GM12864 (cell line): ENCODE measurements at places on chromosomes 12 and 14.

DNA sequence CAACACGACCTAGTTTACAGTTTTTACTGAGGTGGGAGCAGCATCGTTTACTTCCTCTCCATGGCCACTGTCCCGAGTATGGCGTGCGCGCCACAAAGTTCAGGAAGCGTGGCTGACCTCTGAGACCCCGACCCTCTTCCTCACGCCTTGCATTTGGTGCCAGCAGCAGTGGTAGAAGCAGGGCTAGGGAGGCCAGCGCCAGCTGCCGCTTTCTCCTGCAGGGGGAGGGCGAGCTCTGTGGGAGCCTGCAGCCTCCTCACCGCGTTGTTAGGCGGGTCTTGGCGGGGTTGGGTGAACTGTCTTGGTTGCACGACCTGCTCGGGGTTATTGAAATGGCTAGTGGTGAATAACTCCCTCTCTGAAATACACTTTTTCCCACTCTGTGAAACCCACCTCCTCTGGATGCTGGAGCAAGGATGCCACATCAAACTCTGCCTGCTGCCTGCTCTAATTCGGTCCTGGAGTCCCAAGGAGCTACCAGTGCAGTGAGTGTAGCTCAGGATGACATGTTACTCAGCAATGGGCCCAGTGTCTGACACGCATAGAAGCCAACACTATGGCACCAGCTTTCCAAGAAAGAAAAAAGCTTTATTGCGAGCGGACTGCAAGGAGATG lies 22.3 kb upstream of the TDRD9 start:
- DNase-seq: no peak

DNA sequence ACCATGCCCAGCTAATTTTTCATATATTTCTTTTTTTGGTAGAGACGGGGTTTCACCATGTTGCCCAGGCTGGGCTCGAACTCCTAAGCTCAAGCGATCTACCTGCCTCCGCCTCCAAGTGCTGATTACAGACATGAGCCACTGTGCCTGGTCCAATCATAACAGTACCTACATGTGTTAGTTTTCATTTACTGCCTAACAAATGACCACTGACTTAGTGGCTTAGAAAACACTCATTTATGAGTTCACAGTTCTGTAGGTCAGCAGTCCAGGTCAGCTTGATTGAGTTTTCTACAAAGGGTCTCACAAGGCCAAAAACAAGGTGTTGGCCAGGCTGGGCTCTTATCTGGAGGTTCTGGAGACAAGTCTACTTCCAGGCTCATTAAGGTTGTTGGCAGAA lies 60.6 kb downstream of the RNFT2 start:
- DNase-seq: no peak

- DNase-seq: no peak
Measured at GRCh38 chr14:62062645-62063044, 300.4 kb downstream of the SNAPC1 start.

DNA sequence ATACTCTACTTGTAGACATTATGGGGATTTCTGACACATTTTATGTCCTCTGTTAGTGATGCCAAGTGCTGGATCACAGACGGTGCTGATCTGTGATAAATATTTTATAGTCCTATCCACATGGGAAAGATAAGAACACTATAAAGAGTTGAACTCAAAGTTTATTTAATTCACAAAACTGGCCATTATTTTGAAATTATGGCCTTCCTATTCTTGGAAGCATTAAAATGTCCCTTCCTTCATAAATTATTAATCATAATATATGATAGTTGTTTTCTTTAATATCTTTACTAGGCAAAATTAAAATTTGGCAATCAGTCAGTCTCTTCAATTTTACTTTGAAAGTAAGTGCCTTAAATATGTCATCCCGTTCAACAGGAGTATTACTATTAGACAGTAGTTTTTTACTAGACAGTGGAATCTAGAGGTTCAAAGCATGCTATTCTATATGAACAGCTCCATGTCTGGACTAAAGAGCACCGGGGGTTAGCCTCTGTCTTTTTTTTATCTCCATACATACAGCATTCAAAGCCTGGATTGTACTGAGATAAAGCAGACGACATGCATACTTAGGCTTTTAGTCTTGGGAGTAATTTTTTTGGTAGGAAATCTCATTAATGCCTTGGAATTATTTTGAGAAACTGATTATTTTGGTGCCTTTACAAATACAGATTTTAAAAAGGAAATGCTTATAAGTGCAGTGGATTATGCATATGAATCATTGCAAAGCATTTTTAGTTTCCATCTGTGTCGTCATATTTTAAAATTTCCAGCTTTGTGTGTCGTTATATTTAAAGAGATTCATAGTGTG lies 306.1 kb upstream of the RGS6 start:
- DNase-seq: no peak

GRCh38 chr14:89041257-89041582 lies 216.8 kb downstream of the TTC8 start:
- DNase-seq: no peak

GRCh38 chr14:24147761-24148428 lies 597 bp downstream of the RNF31 start:
- no peak for DNase-seq

- DNase-seq: no peak
Measured at GRCh38 chr12:106769078-106769477, 5.4 kb upstream of the RIC8B start.

GRCh38 chr14:95480887-95481226 lies 35.6 kb downstream of the SYNE3 start:
- DNase-seq: no peak

GRCh38 chr12:2294651-2295475 lies 242.1 kb downstream of the CACNA1C start:
- no peak for DNase-seq

DNA sequence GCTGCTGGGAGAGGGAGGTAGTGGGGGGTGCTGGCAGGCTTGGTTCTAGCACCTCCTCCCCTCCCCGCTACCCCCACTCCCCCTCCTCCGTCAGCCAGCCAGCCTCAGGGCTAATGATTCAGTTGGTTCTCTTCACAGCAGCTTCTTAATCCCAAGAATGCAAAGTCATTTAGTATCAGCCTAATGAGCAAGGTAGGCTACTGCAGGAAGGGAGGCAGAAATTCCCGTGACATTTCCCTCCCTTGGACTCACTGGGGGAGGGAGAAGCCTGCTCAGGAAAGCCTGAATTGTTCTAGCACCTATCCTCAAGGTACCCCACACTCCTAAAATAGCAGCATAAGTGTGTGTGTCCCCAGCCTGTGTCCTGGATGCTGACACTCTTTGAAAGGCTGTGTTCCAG lies 29.8 kb downstream of the ITPK1 start:
- no peak for DNase-seq

DNA sequence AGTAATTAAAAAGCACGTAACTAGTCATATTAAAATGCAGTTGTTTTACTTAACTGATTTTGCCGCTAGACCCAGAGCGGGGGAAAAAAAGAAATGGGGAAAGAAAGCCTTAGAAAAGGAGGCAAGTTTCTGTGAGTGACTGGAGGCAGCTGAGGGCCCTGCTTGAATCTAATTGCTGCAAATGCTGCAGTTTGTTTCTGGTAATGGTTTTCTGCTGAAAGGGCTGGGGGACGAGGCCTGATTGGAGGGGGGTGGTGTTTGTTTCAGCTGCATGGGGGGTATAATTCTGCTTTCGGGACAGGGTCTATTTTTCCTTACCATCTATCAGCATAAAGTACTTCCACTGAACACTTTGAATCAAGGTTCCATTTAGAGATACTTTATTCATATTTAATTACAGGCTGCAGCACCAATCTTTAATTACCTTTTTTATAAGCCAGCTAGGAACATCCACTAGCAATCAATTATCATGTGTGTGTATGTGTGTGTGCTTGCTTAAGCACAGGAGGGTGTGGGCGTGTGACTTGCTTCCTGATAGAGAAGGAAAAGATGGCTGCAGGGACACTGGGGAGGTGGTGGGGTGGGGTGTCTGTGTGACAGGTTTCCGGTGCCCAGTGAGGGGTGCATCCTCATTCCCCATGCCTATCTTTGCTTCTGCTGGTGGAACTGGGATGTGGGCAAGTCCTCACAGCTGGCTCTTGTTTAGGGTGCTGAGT lies 83.4 kb downstream of the ADCK1 start:
- DNase-seq: no peak

- DNase-seq: peak; percentile 10
Measured at GRCh38 chr14:34785223-34786006, 71.0 kb upstream of the CFL2 start.

- DNase-seq: no peak
Measured at GRCh38 chr12:89709995-89710872, 1.6 kb upstream of the ATP2B1 start.

GRCh38 chr12:14417715-14418114 lies 52.2 kb downstream of the ATF7IP start:
- DNase-seq: peak; percentile 21

- no peak for DNase-seq
Measured at GRCh38 chr12:47967461-47968321, 4.3 kb downstream of the TMEM106C start.

DNA sequence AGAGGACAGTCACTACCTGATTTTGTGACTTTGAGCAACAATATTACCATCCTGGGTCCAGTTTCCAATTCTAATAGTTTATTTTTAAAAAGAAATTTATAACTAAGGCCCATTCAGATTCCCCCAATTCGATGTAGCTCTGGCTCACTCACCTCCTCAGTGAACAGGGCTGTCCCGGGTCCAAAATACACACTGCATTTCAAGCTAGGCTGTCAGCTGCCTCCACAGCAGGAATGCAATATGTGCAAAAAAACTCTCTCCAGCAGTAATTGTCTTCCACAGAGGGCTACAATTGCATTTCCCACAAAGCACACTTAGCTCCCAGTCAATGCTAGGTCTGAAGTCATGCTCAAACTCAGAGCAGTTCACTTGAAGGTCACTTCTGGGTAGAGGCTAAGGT lies 39.3 kb upstream of the ZNF641 start:
- DNase-seq: no peak

GRCh38 chr12:127401005-127401404 lies 866.0 kb upstream of the TMEM132C start:
- no peak for DNase-seq

DNA sequence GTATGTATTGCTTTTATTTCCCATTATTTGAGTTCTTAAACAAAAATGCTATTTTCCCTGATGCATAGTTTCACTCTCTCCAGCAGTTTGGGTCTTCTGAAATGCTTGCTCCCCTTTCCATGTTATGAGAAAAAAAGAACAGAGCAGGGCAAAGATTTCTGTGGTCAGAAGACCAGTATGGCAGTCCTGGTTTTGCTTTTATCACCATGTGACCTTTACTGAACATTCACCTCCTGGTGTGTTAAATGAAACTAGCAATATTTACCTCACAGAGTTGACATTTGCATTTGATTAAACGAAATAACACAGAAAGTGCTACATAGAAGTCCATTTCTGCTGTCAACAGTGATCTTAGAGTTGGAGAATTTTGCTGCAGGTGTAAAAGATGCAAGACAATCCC lies 141.0 kb upstream of the G2E3 start:
- no peak for DNase-seq

DNA sequence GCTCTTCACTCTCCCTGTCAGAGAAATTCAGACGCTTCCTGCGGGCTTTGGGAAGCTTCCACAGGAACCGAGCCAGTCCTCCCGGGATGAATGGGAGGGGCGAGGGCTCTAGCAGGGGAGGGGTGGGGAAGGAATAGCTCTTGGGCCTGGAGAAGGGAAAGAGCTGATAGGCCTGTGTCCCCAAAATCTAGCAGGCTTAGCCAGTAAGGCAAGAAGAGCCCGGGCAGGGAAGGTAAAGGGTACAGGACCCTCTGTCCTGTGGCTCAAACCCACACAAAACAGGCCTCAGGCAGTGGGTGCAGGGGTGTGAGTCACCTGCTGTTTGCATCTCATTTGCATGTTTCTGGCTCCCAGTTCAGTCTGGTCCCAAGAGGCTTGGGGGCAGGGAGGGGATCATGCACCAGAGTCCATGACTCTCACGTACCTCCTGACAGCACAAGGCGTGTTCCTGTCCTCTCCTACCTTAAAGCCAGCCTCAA lies 8.7 kb upstream of the SMUG1 start:
- no peak for DNase-seq

DNA sequence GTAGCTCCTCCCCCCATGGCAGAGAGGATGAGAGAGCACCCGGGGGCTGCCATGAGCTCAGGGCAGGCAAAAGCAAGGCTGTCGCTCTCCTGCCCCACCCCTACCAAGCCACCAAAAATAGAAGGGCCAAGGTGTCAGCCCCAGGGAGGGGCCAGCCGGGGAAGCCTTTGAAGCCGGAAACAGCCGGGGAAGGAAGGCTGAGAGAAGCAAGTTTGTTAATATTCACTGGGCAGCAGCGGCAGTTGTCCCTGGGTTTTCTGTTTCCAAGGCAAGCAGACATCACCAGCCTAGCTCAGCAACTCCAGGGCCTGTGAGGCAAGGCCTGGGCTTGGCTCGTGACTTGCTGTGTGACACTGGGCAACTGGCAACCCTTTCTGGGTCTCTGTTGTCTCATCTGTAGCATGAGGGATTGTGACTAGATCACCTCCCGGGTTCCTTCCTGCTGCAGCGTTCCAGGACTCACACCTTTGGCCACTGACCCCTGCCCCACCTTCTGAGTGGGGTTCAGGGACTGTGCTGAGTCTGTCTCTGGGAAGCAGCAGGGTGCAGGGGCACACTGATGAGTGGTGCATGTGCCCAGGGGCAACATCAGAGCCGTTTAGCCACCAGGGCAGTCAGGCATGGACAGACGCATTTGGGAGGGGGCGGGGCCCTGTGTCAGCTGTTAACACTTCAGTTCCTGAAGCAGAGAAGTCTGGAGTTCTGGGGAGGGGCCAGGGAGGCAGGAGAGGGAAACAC lies 24.3 kb downstream of the SYNDIG1L start:
- peak; percentile 47 for DNase-seq
